Suprapubic skin (tissue), 4 donors: ENCODE measurements at places on chromosomes 11 and 22.

GRCh38 chr22:19941365-19942082 lies at the start of the genes COMT and TXNRD2:
Gene COMT, plus strand, starts transcription at chr22:19941772. Its CDS starts 20,755 bp downstream, at chr22:19962527.
Gene TXNRD2, minus strand, starts transcription at chr22:19941818. Its CDS starts 15 bp downstream, at chr22:19941803.
- DNase-seq, result no peak

DNA sequence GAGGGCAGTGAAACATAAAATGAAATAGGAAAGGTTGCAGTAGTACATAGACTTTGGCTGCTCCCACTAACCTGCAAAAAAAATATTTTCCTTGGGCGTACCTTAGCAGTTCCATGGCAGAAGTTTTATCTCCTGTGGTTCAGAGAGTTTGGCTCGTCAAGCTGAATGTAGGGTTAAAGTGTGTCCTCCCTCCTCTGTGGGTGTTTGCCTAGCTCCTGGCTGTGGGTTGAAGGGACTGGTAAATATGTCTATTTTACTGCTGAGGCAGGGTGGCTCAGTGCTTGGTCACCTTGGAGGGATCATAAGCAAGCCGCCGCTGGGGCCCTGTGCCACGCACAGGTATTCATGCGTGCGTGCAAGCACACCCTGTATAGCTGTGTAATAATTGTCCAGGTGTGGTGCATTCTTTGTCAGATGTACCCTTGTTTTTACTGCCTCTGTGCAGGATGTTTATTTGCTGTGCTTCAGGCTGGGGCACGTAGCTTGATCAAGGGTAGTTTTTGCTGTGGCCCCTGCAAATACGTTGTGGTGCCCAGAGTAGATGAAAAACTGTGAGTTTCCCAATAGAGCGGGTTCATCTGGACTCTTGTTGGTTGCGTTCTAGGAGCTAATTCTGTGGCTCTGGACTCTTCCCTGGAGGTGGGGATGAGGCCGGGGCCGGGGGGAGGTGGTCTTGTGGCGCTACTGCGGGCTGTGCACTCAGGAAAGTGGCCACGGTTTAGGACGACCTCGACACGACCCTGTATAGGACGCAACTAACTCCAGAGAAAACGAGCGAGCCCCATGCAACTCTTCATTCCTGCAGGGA lies 732 bp upstream of the SORL1 start:
- DNase-seq, result no peak

DNA sequence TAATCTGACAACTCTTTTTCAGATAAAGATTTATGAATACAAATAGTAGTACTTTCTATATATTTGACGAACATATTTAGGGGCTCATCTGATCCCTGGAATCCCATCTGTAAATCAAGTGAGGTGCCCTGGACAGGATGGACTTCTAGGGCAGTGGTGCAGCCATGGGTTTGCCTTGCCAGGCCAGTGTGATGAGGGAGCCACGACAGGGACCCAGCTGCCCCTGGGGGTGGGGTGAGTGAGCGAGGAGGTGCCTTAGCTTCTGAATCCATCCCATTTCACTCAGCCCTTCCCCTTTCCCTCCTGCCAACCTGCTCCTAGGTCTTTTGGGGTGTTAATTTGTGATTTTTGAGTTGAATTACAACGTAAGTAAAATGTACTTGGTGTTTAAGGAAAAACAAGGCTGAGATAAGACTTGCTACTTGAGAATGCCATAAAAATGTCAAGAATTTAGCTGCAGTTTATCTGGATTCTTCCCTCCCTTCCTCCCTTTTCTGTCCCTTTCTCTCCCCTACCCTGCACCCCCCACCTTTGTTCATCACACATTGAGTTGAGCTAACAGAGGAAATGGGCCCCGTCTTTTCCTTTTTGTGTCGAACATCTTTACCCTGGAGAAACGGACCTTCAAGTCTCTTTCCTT lies 60.8 kb downstream of the PPFIBP2 start:
- no peak for DNase-seq

DNA sequence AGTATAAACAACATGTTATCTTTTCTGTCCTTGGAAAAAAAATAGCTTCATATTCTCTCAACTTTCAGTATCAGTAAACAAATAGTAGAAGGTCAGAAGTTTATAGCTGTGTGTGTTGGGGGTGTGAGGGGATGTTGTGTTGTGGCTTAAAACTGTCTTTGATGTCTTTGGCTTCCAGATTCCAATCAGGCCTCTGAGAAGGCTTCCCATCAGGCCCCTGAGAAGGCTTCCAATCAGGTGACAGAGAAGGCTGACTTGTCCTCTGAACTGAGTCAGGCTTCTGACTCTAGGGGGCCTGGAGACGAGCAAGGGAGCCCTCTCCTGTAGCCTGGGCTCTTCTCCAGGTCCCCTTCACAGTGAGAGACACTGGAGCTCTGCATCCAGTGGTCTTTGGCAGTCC lies 9.3 kb downstream of the MTFP1 start:
- DNase-seq, result no peak

DNA sequence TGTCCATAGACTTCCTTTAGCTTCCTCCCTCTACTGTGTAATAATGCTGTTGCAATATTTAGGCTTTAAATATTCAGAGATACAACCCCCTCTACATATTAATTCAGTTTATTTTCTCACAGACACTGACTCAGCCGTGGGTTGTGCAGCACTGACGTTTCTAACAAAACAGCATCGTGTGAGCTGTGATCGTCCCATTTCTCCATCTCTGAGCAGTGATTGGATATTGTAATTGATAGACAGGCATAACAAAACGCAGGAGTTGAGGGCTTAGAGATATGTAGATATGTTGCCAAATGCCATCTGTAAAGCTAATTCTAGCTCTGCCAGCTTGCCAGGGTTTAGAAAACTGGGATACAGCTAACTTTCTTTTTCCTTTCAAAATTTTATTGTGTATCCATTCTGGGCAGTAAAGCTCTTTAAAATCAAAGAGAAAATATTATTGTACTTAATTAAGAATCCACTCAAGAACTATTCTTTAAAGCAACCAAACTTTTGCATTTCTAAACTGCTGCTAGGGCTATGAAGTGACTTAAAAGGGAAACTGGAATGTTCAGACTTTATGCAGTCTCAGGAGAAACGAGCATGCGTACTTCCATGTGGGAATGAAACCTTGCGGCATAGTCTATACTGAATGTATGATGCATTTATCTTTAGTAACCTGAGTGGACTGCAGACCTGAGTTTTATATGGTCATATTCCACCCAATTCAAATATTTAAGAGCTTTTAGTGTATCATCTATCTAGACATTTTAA lies 22.7 kb downstream of the BTBD10 start:
- DNase-seq, result no peak
